ENCODE measurements at places on chromosomes 3 and 15. TPM values are rescaled to one million over a fixed set of nuclear protein-coding genes. Genes with fewer than 3 reads are reported as not detected.

DNA sequence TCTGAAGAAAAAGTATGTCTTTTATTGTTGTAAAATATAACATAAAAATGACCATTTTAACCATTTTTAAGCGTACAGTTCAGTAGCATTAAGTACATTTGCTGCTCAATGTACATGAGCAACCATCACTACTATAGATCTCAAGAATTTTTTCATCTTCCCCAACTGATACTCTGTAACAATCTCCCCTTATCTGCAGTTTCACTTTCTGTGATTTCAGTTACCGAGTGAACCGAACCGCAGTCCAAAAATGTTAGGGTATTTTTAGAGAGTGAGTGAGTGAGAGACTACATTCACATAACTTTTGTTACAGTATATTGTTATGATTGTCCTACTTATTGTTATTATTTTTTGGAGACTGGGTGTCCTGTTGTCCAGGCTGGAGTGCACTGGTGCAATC is 9.0 kb upstream of the SLC25A26 start:
- DNase-seq = no peak

DNA sequence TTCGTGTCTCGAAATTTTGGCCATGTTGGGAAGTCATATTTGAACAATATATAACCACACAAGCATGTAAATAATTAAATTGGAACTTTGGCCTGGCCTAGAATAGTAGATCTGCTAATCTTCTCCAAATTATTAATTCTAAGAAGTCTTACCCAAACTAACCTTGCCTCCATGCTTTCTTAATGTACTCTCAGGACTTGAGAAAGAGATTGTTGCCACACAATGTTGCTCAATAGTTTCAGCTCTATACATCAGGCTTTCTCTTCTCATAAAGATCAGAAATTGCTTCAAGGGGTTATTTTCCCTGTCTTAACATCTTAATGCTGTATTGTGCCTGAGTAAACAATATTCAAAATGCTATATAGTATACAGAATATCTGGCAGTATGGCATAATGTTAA is 202.7 kb upstream of the LRIG1 start:
- no peak for DNase-seq

- no peak for DNase-seq
Observed at GRCh38 chr3:110944782-110945181, 126.8 kb upstream of the NECTIN3 start.

RHCG gene
- not detected for total RNA-seq

SLC51A gene
- total RNA-seq = not detected

TEX9 gene
- total RNA-seq = 1.2 TPM

TMEM158 gene
- 6.1 TPM for total RNA-seq

Data from pulmonary artery endothelial cell (primary cell).